ENCODE measurements at places on chromosomes 2 and 18.

DNA sequence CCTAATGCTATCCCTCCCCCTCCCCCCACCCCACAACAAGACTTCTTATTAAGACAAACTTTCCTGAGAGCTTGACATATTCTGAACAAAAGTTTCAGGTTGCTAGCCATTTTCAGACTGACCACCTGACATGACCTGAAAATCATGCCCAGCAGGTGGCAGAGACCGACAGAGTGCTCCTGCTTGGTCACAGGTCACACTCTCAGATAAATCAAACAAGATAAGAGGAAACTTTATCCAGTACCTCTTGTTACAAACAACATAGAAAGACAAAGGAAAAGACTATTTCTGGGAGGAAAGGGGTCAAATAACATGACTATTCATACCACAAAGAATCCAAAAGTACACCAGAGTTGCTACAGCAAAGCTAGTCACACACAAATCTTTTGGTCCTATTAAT lies 107.4 kb downstream of the TMEM200C start:
- DNase-seq: no peak

GRCh38 chr2:150599889-150600288 lies 112.4 kb upstream of the RND3 start:
- DNase-seq: no peak

- DNase-seq: no peak
These were observed 89.4 kb downstream of the TNS1 start for GRCh38 chr2:217913436-217913835.

DNA sequence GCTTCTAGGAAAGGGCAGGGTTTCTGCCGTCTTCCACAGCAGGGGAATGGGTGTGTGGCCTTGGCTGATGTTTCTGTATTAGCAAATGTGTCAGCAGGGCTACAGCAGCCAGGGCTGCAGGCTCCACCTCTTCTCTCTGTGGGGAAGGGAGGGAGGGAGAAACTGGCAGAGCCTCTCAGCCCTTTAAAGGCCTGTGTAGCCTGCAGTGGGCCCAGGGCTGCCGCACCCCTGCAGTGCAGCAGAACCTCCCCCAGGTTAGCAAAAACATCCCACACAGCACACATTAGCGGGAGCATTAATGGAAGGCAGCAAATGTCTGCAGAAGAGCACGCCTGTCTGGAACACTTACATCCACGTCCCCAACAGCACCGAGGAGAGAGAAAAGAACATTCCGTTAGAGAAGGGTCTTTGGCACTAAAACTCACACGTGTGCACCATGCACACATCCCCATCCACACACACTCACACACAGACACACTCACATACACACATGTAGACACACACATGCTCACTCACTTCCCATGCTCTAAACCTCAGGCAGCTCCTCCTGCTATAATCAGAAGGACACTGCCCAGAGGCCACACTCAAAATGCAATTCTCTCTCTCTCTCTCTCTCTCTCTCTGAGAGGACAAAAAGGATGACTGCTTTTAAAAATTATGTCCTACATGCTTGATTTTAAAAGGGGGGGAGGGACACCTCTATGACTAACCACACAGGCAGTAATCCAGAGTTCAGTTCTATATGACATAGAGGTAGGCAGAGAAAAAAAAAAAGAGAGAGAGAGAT lies 24.1 kb downstream of the MRPL35 start:
- DNase-seq: no peak

GRCh38 chr18:9811978-9812377 lies 73.8 kb upstream of the TXNDC2 start:
- no peak for DNase-seq

- no peak for DNase-seq
These were observed 1653.1 kb upstream of the SLC39A10 start for GRCh38 chr2:194003911-194004310.

DNA sequence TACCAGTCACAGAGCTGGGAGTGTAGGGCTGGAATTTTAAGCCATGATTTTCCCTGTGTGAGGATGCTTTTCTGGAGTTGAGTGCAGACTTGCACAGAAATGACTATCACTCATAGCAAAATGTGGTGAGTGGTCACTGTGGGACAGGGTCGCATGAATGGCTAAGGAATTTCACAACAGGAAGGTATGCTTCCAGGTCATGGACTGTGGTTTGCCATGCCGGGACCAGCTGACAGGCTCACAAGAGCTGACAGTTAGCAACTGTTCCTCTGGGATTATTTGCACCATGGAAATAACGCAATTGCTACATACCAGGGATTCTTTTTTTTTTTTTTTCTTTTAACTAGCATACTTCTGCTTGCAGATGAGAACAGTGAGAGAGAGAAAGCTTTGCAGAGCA lies 3.8 kb upstream of the UXS1 start:
- no peak for DNase-seq

DNA sequence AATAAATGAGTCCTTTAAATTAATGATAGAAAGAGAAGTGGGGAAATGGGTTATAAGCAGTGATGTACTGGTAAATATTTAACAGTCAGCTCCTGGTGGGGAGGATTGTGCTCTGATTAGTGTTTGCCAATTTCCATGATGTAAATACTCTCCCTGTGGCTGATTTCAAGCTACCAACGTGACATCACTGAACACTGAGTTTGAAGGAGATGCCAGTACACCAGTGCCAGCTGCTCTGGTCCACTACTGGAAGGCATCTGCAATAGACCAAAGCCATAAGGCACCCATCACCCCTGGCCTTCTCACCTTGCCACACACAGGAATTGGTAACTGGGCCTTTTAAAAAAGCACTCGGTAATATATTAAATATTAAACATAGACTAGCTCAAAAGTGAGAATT lies 77.7 kb downstream of the TGOLN2 start:
- DNase-seq: no peak

DNA sequence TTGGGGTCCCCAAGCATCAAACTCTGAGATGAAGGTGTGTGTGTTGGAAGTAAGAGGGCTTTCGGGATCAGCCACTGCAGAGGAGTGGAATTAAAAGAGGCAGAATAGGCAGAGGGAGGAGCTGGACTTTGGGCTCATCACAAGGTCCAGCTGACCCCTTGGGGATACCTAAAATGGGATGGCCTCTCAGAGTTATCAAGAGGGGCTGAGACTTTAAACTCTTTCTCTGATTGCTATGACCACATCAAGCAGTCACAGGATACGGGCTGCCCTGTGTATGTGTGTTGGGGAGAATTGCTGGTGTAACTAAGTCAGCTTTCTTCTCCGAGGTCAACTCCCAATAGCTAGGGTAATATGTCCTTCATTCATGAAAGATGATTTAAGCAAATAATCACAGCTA lies 127.7 kb upstream of the SLC14A2 start:
- no peak for DNase-seq

- no peak for DNase-seq
These were observed 510.6 kb downstream of the SOX11 start for GRCh38 chr2:6202756-6203155.

DNA sequence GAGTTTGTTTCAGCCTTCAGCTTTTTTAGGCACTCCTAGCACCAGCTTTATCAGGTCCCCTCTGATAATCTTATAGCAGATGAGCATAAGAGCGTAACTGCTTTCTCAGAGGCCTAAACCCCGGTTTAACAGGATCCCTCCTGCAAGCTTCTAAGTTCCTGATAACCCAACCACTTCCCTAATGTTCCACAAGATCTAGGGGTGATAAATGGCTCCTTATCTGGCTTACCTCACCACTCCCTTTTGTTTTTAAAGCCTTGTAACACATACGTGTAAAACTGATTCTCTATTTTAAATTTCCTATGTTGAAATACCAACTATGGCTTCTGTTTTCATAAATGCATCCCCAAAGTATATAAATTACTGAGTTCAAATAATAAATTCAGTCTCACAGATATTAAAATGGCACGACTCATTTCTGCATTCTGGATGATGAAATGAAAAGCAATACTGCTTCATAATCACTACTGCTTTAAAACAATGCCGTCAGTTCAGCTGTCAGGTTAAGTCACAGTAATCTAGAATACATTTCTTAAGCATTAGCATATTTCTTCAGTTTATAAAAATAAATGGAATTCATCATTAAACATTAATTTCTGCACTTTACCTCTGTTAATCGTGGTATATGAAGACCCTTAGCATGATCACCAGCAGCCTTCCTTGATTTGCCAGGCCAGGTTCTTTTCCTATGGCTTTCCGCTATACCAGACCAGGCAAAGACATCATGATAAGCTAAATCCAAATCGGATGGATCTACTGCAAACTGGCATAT lies 126.3 kb downstream of the C2orf74 start:
- no peak for DNase-seq

- DNase-seq: no peak
These were observed 618.6 kb downstream of the ZEB2 start for GRCh38 chr2:143901185-143901842.

DNA sequence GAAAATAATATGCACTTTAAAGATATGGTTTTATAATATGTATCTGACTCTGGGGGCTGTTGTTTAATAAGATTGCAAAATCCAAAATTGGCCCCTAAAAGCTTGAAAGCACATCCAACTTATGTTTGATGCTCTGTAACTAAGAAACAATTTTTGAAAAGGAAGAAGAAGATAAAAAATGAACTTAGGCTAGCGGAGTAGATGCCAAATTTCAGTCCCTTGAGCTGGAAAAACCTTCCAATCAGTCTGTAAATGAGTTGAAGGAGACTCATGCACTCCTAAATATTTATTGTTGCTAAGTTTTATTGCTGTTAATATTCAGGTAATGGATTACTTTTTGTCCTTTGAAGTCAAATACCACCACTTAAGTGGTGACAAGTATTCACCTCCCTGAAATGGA lies 465.0 kb downstream of the ZEB2 start:
- DNase-seq: no peak

- no peak for DNase-seq
These were observed 107.7 kb downstream of the BCL11A start for GRCh38 chr2:60445684-60446179.

DNA sequence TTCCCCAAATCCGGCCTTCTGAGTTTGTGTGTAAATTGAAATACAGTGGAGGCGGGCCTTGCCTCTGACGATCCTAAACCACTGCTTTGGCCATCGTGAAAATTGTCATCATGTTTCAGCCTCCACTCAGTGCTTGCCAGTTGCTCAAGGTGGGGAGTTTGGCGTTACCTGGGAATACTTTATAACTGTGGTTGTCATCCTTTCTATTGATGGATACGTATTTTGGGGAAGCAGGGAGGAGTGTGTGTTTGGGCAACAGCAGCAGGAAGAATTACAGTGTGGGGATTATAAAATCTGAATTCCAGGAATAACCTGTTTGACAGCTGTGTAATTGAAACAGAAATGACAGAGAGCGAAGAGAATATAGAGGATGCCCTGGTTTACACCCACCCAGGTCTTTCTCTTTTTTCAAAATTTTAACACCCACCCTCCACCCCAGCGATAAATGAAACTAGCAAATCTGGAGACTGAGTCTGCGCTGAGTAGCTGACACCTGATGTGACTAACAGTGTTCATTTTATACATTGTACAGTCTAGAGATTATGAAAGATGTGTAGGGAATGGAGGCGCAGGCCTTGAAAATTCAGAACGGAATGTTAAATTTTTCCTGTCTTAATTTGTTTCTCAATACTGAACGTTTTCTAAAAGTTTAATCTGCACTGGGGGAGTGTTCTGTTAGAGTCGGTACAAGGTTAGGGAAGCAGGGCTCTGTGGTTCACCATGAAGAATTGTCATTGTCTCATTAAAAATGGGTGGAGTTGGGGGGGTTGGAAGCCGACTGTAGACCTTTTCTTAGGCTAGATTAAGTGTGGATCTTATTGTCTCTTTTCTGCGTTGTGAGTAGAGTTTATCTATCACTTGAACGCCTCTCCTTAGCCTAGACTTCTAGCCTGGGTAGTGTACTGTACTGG lies 1.6 kb downstream of the MAP4K4 start:
- DNase-seq: peak; percentile 37

GRCh38 chr2:226077031-226077430 lies 677.5 kb downstream of the NYAP2 start:
- DNase-seq: no peak

DNA sequence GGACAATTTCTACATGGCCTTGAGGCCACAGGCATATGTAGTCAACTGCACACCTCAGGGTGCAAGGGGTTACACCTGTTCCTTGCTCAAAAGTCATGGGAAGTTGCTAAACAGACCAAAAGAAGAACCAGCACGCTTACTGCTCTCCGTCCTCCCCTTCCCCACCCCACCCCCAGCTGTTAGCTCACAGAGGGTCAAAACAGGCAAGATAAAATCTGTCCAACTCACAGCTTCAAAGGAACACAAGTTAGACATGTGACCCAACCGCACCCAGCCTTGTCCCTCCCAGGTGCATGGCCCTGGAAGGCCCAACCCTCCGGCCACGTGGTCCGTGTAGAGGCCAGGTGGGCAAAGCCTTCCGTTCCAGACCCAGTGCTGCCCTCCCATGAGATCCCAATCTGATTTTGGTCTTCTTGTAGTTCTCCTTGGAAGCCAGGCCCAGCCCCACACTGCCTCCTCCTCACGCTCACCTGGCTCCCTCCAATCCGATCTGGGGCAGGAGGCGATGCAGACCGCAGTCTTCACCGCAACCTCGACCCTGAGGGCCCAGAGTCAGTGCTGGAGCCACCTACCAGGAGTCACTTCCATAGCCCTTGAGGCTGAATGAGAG lies 14.5 kb upstream of the ASPRV1 start:
- DNase-seq: no peak

GRCh38 chr18:43276491-43276890 lies 799 bp downstream of the SYT4 start:
- DNase-seq: no peak

DNA sequence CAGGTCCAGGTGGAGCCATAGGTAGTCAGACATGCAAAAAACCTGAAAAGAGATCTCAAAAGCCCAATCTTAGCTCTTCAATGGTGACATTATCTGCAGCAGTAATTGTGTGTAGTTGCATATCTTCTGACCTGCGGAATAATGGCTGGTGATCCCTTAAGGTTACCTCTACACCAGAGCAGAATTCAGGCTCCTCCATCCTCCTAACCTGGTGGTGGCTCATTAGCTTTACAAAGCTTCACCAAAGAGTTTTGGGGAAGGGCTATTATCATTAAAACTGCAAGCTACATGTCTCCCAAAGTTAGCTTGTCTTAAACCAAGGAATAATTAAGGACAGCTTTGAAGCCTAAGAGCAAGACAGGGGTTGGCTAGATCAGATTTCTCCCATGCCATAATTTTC lies 42.6 kb upstream of the CHST9 start:
- DNase-seq: no peak

DNA sequence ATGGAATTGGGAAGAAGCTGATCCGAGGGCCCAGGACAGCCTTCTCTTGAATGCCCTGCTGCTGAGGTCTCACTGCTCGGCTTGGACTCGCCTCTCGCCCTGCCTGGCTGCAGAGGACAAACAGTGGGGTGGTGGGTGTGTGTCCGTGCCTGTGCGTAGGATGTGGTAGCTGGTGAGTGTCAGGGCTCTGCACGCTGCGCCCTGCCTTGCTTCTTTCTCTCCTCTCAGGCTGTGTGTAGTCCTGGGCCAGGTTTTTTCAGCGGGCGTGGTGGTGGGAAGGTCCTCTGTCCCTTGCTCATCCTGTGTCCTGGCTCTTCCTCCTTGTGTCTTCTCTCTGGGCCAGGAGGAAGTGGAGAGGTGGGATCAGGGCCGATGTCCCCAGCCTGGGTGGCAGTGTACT lies 44.8 kb downstream of the RRM2 start:
- DNase-seq: no peak
